M059J (cell line): ENCODE measurements at places on chromosomes 7 and 10.

- no peak for DNase-seq
These were observed 248.0 kb downstream of the PRPF18 start for GRCh38 chr10:13834581-13835286.

DNA sequence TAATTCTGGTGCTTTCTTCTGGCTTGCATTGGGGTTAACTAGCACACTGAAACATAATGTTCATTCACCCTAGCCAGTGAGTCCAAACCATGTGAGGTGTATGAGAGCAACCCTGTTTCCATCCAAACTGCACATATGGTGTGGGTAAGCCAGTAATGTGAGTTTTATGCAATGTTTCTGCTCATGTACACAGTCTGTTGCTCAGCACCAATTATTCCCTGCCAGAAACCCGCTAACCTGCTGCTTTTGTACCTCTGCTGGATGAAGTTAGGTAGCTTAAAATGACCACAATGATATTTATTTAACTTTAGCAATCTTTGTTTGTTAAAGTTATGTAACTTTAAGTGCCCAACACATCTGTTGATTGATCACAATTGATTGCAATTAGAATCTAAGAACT lies 93.7 kb upstream of the RPA3 start:
- DNase-seq = no peak

GRCh38 chr7:156131881-156132280 lies 319.6 kb upstream of the SHH start:
- no peak for DNase-seq

- peak; percentile 91 for DNase-seq
These were observed 45.4 kb downstream of the CTTNBP2 start for GRCh38 chr7:117827862-117828261.

GRCh38 chr10:71873582-71874211 lies 22.6 kb upstream of the PSAP start:
- DNase-seq = no peak

GRCh38 chr7:47444376-47445098 lies 137.4 kb downstream of the TNS3 start:
- DNase-seq = no peak

- no peak for DNase-seq
These were observed 310.1 kb downstream of the WDR37 start for GRCh38 chr10:1366322-1366691.

- DNase-seq = no peak
These were observed 20.8 kb upstream of the FXYD4 start for GRCh38 chr10:43350686-43351085.

DNA sequence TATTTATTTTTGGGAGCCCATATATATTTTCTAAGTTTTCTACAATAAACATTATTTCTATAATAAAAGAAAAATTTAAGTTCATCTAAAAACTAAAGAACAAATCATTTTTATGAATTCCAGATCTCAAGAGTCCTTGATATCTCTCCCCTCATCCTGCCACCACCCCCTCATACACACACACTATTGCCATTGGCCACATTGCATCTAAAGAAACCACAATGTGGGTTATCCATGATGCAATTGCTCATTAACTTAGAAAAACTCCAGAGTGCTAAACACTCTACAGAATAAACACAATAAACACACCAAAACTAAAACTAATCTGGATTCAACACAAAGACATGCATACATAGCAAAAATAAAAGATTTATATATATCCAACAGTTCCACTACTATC lies 37.8 kb downstream of the FAM13C start:
- DNase-seq = no peak

- DNase-seq = no peak
These were observed 4.4 kb upstream of the MYL10 start for GRCh38 chr7:101633511-101633910.

GRCh38 chr10:30637881-30638467 lies 8.4 kb upstream of the LYZL2 start:
- DNase-seq = peak; percentile 82

DNA sequence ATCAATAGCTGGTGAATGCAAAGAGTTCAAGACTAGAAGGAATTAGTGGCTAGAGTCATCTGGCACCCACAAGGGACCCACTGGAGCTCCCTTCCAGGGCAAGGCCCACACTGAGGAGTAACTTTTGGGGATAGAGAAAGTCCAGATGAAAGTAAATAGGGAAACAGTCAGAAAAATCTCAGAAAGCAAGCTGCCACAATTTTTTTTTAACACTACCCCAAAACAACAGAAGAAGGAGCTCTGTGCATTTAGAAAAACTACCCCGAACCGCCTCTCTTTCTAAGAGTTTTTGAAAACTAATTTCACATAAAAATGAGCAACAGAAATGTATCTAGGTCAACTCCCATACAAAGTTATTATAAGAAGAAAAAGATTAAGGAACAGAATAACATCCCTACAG lies 42.2 kb downstream of the AOAH start:
- DNase-seq = no peak

- peak; percentile 88 for DNase-seq
These were observed 12.5 kb upstream of the TSPAN15 start for GRCh38 chr10:69438536-69439349.

DNA sequence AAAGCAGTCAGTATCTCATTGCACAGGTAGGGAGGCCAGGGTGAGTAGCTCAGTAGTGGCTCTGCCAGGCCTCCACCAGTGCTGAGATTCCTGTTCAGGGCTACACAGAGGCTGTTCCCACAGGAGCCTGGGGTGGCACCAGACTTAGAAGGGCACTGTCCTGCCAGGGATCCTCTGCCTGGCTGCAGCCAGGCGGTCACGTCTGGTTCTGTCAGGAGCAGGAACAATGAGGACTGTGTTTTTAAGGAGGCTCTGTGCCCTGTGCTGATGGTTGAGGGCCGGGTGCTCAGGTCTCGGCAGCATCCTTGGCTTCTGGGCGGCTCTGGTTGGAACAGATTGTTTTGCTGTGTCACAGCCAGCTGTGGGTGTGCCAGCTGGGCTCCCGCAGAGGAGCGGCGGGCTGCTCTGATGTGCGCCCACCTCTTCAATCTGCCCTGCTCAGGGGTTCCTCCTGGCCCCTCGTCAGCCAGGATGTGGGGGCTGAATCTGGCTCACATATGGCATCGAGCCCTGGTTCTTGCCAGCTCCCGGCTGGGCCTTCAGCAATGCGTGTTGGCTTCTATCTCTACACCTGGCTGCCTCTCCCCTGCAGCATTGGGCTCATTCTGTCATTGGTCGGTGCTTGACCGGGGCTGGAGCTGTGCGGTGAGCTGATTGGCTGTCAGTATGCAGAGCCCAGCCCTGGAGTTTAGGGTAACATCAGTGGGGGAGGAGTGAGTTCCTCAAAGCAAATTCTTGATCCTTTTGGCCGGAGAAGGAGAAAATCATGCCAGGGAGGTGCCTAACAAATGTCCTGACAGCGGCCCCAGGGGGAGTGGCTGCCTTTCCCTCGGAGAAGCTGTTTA lies 41.2 kb downstream of the TACR2 start:
- no peak for DNase-seq

DNA sequence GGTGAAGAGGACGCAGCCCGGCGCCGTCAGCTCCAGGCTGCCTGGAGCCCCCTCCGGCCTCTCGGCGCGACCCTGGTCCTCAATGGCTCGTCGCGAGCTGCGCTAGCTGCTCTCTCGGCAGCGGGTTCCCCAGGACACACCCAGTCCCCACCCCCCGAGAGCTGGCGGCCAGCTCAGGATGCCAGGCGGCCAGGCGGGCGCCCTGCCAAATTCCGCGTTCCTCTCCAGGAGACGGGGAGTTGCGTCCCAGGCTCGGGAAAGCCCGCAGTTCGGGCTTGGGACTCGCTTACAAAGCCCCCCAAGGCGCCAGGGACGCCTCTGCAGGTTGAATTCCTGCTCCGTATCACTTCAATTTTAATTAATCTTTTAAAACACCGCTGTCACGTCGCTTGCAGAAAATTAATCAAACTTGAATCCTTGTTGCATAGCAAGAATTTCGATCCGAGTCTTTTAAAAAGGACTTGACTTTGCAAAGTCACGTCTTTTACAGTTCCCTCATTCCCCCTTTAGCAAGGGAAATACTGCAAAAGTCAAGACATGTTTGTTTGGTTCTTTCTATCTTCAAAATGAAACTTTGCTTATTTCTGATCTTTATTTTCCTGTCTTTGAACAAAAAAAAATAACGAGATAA lies 28.2 kb downstream of the SKIDA1 start:
- DNase-seq = peak; percentile 84

- DNase-seq = peak; percentile 11
These were observed 514.8 kb downstream of the DNAJB6 start for GRCh38 chr7:157851501-157852067.

- no peak for DNase-seq
These were observed 13.9 kb downstream of the PARD3 start for GRCh38 chr10:34801097-34801733.

DNA sequence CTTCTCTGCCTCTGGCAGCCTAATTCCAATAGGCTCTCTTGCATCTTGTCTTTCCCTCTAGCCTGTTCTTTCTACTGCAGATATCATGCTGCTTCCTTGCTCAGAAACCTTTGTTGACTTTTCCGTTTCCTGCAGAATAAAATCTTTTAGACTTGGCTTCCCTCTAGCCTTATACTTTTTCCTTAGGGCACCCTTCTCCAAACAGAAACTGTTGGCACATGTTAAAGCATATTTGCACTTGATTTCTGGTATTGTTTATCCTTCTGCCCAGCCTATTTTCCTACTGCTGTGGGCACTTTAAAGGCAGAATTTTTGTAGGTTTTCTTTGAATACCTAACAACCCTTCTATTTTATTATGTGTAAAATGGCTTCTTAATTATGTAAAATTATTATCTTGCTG lies 4.6 kb downstream of the GNAI1 start:
- peak; percentile 34 for DNase-seq

- no peak for DNase-seq
These were observed 194.0 kb upstream of the MGMT start for GRCh38 chr10:129272866-129273650.

GRCh38 chr10:48835781-48836180 lies 103.9 kb downstream of the LRRC18 start:
- DNase-seq = no peak

DNA sequence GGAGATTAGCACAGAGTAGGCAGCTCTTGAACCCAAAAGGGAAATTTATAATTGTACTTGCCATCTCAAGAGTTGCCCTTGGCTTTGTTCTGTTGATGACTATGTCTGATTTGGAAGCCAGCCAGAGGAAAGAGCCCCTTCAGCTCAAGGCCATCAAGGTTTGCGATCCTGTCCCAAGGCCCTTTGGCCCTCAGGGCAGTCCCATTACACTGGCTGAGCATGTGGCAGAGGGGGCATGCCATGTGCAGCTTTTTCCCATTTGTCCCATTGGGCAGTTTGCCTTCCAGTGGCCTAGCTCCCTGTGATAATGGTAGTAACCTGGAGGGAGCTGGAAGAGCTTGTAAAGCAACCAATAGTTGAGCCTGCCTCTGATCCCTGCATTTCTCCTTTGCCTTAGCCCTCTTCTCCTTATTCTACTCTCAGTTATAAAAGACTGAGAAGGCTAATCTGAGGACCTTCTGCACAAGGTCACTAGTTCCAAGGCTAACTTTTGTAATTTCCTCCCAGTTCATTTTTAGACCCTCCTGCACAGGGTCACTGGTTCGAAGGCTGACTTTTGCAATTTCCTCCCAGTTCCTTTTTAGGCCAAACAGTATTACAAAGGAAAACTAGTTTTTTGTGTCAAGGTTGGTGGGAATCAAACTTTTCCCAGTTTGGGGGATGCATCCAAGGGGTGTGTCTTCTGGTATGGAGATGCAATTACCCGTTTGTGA lies 31.0 kb upstream of the ARHGAP12 start:
- DNase-seq = no peak

- no peak for DNase-seq
These were observed 1162.9 kb downstream of the CNTNAP2 start for GRCh38 chr7:147279514-147279913.

DNA sequence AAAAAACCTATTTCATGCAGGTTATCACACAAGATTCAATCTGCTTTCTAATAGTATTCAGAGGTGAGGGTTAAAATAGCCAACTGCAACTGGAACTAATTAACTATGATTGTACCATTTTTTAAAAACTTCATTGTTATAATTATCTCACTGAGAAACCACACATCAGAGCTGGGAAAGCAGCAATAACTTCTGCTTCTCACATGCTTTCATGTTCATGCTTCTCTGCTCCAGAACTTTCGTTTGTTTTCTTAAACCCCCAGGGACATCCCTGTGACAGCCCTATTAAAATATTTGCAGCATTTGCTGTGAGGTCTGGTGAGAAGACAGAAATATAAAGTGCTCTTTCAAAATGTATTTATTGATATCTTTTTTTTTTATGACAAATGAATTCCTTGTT lies 389.0 kb upstream of the SORCS1 start:
- DNase-seq = peak; percentile 46

DNA sequence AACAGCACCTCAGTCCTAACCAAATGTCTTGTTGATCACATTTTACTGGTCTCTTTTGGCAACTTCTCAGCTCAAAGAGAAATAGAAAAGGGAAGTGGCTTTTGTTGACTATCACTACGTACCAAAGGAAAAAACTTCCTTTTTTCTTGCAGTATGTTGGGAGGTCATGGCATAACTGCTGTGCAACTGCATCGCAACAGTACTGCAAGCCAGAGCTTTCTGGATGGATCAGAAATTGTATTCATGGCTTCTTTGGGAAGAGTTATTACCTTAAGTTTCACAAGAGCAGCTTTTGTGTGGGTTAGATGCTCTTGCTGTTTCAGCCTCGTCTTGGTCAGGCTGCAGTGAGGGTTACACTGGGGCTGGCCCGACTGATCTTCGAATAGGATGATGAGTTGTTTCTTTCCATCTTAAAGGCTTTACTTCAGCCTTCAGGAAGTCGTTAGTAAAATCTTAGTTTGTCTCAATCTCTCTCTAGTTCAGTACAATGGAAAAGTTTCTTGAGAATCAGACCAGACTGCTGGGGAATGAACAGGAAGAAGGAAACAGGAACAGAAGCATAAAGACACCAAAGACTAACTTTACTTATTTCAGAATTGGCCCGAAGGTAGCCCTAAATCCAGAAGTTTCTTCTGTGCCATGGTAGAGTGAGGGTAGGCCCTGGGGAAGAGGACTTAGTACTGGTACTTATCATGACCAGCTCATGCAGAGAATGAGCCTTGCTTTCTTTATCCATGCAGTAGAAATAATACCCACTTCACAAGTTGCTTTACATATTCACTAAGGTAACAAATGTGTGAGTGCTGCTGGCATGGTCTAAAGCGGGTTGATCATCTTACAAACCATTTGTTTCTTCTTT lies 153.6 kb downstream of the CELF2 start:
- DNase-seq = no peak

- DNase-seq = no peak
These were observed 185.1 kb downstream of the ATRNL1 start for GRCh38 chr10:115278294-115278693.

- peak; percentile 15 for DNase-seq
These were observed 140.9 kb upstream of the NRBF2 start for GRCh38 chr10:62992145-62992721.
